ENCODE measurements at places on chromosomes 5 and 9.

GRCh38 chr9:99155736-99156135, 50.8 kb downstream of the TGFBR1 start:
- no peak for DNase-seq

- DNase-seq = no peak
These were observed 101.1 kb downstream of the FGF18 start for GRCh38 chr5:171520300-171521174.

GRCh38 chr5:179991106-179991505, 80.5 kb downstream of the RNF130 start:
- DNase-seq = no peak

DNA sequence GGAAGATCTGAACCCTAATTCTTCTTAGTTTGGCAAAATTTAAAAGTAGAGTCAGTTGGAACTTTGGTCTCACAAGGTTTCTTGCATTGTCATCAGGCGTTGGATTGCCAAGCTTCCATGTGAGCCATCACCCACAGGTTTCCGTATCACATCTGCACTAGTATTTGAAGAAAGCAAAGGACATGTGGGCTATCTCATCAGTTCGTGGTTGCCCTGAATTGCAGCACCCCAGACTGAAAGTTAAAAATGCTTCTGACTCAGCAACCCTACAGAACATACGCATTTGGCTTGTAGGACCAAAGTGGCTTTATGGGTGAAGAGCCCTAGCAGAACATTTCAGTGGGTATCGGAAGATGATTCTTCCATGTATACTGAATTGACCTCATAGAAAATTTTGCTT, 358.0 kb downstream of the ENC1 start:
- no peak for DNase-seq

- DNase-seq = no peak
These were observed 44.5 kb upstream of the ZNF622 start for GRCh38 chr5:16510098-16510497.

All from CD4-positive, alpha-beta T cell treated with Interleukin-10 for 1 hour (primary cell).